NCI-H1417 treated with DMSO at 0.1 percent for 48 hours (cell line): ENCODE measurements at places on chromosomes 13 and 19.

DNA sequence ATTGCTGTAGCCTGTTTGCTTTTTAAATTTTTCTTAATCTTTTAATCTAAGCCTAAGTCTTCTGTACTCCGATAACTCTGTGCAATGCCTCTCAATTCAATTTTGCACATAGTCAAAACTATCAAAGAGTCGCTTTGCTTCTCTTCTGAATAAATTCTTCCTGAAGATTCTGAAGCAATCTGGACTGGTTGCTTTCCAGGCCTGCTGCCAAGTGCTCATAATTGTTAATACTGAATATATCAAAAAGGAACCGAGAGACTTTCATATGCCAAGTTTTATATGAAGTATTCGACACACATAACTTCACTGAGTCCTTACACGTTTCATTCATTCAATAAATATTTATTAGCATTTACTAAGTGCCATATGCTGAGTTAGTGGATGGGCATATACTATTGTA is 91.3 kb downstream of the EDNRB start:
- DNase-seq: no peak

DNA sequence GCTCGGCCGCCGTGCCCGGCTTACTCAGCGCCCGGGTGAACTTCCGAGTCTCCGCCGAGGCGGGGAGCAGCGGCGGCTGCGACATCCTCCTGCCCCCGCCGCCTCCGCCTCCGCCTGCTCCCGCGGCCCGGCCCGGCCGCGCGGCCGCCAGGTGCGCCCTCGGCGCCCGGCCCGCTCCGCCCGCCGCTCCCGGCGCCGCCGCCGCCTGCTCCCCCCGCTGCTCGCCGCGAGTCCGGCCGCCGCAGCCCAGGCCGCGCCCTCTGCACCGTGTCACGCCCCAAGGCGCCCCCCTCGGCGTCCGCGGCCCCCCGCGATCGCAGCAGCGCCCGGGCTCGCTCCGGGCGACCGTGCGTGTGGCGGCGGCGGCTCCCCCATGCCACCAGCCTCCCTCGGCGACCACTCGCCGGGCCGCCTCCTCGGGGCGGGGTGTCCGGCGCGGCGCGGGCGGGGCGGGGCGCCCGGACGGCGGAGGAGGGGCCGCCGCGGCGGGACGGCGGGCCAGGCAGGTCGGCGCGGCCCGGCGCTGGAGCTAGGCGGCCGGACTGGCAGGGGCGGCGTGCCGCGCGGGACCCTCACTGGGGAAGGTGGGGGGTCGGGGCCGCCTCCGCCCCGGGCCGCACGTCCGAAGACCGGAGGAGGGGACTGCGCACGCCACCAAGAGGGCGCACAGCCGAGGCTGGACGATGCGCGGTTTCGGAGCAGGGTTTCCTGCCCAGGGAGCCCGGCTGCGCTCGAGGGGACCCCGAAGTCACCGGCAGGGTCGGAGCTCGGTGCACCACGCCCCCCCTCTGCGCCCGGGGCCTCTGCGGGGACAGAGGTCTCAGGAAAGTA is 108.6 kb upstream of the DOCK9 start:
- peak; percentile 16 for DNase-seq

DNA sequence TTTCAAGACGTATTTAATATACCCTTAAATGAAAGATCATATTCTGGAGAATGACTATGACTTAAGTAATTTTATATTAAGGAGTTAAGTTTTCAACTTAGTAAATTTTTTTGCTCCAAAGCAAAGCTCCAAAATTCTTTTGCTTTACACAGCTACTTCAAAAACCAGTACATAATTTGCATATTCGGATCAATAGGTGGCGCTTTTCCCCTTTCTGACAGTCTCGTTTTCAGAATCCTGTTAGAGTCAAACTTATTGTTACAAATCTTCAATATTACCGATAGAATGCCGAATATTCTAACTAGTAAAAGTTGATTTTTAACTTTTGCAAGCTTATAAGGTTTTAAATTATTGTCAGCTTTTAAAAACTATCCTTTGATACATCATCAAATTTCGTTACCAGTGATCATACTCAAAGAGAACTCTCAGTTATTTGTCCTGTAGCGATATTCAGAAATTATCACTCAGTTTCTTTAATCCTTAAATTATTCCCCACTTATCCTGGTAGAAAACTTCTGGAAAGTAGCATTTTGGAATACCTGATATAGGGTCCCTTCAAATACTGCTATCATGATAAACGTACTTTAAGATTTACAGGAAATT is 852.7 kb upstream of the KLHL1 start:
- peak; percentile 40 for DNase-seq

DNA sequence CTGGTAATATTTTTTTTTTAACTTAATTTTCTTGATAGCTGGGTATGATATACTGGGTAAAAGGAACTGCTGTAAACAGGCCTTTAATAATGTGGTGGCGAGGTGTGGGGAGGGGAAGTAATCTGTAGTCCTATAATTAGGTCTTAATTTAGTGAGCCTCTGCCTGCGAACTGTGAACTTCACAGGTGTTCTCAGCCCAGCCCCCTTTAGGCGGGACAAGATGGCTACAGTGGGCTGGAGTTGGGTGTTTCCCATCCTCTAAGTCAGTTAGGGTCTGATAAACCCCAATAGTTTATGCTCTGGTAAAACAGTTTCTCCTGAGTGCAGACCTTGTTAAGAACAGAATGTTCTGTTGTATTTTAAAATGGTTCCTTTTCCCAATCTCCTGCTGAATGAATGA is 97.6 kb upstream of the SERP2 start:
- DNase-seq: no peak

- no peak for DNase-seq
Measured at GRCh38 chr13:106139377-106139776, 396.1 kb downstream of the EFNB2 start.

DNA sequence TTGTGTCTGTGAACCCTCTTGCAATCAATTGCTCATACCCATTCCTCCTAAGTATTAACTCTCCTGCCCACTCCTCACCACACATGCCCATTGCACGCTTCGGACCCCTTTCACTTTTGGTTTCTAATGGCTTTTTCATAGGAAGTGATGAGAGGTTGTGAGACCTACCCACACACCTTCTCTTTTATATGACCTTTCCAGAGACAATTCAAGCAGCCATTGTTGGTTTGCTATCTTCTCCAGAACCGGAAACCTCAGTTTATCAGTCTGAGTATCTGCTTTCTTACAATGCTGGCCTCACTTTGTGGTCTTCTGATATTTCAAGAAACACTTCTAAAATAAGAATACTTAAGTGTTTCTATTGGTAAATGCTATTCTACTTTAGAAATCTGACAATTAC is 1550.8 kb upstream of the SLC10A2 start:
- no peak for DNase-seq

GRCh38 chr19:40617961-40618360 is 16.8 kb downstream of the LTBP4 start:
- DNase-seq: no peak

DNA sequence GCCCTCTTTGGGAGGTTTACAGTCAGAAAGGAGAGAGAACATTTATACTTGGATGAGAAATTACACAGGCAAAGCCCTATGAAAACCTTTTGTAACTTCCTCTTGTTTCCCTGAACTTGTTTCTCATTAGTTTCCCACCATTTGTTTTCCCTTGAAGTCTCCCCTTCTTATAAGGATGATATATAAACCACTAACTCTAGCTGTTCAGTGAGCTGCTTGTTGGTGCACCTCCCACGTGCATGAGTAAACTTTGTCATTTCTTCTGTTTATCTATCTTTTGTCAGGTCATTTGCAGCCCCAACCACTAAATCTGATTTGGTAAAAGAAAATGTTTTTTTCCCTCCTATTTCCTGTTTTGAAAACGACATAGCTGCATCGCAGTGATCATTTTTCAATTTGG is 919.9 kb downstream of the SLITRK1 start:
- no peak for DNase-seq

GRCh38 chr13:39038569-39039030 is 344 bp downstream of the NHLRC3 start:
- no peak for DNase-seq

DNA sequence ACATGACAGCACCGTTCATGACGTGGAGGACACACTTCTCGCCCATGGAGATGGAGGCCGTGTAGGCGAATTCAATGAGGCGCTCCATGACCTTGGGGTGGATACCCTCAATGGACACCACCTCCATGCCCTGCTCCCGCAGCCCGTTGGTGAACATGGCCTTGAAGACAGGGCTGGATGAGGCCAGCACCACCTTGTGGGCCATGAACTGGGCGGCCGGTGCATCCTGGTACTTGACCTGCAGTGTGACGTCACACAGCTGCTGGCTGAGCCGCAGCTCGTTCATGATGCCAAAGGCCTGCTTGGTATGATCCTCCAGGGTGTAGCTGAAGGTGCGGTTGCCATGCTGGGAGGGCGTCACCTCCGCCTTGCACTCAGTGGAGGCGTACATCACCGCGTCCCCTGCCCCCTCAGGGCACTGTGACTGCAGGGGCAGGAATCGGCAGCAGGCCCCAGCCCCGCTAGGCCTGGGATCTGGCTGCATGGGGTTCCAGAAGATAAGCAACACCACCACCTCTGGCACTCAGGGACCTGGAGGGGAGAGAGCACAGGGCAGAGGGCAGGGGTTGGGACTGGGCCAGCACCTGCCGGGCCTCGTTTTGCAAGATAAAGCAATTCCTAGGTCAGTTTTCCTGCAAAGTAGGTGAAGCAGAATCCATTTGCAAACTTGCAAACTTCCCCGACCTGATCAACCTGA is 3.5 kb downstream of the KEAP1 start:
- no peak for DNase-seq
